ENCODE measurements at places on chromosomes 6 and 20.

- no peak for DNase-seq
Measured at GRCh38 chr6:143139239-143139784, 78.6 kb downstream of the AIG1 start.

- no peak for DNase-seq
Measured at GRCh38 chr6:142700032-142700431, 244.9 kb downstream of the HIVEP2 start.

- no peak for DNase-seq
Measured at GRCh38 chr6:146542881-146543210, 787 bp upstream of the RAB32 start.

DNA sequence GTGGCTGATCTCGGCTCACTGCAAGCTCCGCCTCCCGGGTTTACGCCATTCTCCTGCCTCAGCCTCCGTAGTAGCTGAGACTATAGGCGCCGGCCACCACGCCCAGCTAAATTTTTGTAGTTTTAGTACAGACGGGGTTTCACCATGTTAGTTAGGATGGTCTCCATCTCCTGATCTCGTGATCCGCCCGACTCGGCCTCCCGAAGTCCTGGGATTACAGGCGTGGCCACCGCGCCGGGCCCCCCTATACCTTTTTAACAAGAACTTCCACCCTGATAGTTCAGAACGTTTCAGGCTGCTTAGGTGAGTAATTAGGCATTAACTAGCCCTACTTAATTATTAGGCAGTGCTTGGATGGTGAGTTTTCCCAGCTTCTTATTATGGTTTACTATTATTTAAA is 552.5 kb downstream of the BCKDHB start:
- DNase-seq: no peak

DNA sequence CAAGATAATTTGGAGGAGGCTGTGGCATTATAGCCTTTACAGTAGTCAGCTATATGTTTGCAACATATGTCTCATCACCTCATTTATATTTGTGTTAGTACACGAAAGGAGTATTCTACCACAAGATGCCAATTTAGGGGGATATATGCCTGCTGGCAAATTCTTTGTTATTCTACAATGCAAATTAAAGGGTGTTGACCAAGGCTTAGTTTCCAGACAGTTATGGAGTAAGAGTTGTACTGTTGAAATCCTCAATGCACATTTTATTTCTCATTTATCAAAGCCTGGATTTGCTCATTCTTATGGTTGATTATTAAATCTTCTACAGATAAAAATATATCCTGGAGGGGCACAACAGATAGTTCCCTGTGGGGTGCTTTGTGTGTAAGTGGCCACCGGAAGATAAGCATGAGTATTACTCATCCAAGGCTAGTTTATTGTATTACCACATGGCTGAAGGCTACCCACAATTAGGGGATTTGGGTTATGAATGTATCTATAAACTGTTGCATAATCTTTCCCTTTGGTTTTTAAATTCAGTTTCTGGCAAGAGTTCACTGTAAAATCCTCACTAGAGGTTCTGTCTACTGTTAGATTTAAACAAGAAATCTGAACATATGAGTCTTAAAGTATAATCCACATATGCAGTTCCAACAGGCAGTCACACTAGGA is 9.0 kb downstream of the CST9 start:
- peak; percentile 26 for DNase-seq

GRCh38 chr6:135438907-135439535 is 58.5 kb downstream of the AHI1 start:
- peak; percentile 56 for DNase-seq

DNA sequence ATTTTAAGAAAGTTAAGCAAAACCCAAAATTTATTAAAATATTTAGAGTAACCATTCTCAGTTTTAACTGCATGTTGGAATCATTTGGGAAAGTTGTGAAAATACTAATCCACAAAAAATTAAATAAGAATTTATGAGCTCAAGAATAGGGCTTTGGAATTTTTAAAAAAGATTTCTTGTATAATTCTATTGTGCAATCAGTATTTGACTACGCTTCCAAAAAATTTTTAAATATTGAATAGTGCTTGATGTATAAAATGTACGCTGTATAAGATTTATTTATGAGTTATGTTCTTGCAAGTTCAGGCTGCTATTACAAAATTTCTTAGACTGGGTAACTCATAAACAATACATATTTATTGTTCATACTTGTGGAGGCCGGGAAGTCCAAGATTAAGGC is 571.7 kb downstream of the MMUT start:
- DNase-seq: no peak

DNA sequence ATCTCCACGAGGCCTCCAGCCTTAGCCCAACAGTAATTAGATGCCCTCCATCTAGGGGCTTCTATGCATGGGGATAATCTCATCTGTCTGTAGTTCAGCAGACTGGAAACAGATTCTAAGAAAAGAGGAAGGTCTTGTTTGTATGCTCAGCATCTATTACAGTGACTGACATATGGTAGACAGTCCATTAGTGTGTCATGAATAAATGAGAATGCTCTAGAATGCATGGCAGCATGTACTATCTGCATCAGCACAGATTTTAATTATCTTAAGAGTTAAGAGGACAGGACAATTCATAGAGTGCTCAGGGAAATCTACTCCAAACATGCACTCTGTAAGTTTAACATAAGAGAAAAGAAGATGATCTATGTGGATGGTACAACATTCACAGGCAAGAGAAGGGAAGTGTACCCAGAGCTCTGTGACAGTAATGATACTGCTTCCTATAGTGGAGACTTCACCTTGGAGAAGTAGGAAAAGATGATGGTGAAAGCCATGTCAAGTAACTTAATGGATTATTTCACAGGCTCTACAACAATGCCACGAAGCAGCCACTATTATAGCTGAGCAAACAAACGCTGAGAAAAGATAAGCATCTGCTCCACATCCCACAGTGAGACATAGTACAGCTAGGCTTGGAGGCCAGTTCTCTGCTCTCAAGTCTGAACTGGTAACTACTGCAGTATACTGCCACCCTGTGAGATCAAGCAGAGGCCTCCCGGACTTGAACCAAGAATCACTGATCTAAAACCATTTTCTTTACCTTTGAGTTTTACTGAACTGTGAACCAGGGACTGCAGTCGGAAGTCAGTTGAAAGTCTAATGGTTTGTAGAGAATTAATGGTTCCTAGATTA is 309.2 kb upstream of the SPTLC3 start:
- no peak for DNase-seq

GRCh38 chr6:65760285-65760684 is 53.3 kb upstream of the EYS start:
- peak; percentile 8 for DNase-seq

- DNase-seq: no peak
Measured at GRCh38 chr20:9442858-9443257, 71.5 kb upstream of the LAMP5 start.

GRCh38 chr20:48003021-48003420 is 217.7 kb upstream of the SULF2 start:
- DNase-seq: no peak

- DNase-seq: no peak
Measured at GRCh38 chr6:154306696-154307095, 49.9 kb downstream of the IPCEF1 start.

DNA sequence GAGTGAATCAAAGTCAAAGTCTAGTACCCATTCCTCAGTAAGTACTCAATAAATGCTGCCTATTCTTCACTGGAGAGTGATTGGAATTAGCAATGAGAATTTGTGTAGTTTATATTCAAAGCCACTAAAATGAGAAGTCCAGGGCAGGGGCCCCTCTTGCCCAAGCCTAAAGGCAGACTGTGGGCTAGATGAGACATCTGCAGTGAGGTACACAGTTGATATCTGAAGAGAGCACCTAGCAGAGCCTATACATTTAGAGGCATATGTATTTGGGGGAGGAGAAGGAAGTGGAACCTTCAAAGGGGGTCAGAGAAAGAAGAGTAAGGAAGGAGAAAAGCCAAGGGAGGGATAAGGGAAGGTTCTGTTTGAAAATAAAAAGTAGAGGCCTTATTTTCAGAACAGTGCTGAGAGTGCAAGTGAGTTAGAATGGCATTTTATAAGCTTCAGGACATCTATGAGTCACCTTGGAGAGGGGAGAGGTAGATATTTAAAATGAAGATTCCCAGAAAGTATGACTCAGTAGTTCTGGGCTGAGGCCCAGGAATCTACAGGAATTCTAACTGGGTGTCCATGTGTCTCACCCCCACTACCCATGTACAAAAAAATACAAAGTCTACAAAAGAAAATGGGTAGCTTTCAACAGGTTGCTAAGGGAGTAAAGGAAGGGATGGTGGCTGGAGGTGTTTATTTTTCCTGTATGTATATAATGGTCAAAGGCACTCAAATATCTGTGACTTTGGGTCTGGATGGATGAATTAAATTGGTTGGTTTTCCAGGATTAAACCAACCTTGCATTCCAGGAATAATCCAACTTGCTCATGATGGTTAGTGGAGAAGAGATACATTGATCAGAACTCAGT is 135.1 kb downstream of the ZFP64 start:
- DNase-seq: no peak

GRCh38 chr6:141140905-141141304 is 991.8 kb upstream of the GJE1 start:
- no peak for DNase-seq

DNA sequence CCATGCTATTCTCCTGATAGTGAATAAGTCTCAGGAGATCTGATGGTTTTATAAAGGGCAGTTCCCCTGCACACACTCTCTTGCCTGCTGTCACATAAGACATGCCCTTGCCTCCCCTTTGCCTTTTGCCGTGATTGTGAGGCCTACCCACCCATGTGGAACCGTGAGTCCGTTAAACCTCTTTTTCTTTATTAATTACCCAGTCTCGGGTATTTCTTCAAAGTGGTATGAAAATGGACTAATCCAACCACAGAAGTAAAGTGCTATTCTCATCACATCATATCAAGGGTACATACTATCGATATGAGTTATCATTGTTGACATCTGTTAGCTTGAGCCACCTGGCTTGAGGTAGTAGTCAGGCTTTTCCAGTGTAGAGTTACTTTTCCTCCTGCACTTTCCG is 2.3 kb downstream of the MANBAL start:
- no peak for DNase-seq

All from SK-MEL-5 (cell line).